ENCODE measurements at places on chromosomes 4 and X.

GRCh38 chr4:140180577-140180976 is 26.6 kb upstream of the MAML3 start:
- no peak for DNase-seq

DNA sequence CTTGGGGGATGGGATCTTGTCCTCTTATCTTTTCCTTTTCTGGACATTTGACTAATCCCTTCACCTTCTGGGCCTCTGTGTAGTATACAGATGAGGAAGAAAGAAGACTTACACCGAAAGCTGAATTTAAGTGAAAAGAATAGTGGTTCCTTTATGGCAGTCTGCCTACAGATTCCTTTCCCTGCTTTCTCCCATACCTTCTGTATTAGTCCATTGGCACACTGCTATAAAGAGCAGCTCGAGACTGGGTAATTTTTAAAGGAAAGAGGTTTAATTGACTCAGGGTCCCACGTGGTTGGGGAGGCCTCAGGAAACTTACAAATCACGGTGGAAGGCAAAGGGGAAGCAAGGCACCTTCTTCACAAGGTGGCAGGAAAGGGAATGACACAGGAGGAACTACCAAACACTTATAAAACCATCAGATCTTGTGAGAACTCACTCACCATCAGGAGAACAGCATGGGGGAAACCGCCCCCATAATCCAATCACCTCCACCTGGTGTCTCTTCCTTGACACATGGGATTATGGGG is 34.0 kb upstream of the CD38 start:
- no peak for DNase-seq

DNA sequence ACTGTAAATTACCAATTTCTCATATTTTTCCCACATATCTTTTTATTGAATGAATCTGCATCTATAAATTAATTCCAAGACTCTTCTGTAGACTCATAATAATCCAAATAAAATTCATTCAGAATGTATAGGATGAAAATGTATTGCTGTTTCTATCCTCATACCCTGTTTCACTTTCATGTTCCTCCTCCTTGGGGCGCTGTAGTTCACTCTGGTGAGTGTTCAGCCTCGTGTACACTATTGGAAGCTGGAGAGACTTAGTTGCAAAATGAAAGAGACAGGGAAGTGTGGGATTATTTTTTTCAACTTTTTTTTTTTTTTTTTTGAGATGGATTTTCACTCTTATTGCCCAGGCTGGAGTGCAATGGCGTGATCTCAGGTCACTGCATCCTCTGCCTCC is 296.1 kb downstream of the TLL1 start:
- no peak for DNase-seq

DNA sequence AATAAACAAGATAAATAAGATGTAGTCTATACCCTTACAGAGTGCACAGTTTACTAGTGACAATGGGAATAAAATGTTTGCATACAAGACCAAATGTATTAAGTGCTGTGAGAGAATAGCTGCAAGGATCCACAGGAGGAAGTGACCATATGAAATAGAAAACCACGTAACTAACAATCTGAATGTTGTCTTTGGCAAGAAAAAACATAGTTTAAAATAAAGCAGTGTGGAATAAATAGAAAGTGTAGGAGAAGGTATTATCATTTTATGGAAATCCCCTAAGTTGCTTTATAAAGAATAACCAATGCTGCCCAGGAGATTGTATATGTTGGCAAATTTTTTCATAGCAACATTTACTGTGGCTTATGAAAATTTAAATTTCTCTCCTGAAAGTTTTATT is 116.1 kb downstream of the PCDH7 start:
- DNase-seq = no peak

DNA sequence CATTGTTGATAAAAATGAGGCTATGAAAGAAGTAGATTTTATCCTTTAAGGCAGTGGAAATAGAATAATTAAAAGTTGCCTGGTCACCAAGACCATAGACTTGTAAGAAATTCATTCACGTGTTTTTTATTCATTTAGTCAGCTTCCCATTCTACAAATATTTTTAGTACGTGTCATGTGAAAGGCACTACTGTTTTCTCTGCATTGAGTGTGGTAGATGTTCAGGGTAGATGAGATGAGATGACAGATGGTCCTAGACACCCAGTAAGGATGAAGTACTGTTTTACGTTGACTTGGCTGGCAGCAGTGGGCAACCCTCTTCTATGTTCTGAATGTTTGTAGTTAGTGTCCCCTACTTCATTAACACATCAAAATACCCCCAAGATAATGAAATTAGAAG is 228.1 kb downstream of the ARHGAP24 start:
- DNase-seq = no peak

DNA sequence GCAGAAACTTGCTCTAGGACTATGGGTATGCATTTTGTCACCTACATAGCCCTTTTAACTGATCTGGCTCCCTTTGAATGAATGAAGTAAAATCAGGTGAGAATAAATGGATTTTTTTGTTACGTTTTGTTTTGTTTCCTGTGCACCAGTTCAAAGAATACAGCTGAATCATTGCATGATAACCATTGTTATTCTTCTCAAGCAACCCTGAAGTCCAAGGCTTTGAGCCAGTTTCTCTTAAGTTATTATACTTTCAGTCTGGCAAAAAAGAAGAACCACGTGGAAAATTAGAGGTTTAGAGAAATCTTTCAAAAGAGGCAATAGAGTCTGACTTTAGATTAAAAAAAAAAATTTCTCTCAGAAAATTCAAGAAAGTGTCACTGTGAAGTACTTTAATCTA is 398.6 kb upstream of the TECRL start:
- no peak for DNase-seq

- DNase-seq = no peak
These were observed 30.2 kb downstream of the ZNF185 start for GRCh38 chrX:152927858-152928760.

DNA sequence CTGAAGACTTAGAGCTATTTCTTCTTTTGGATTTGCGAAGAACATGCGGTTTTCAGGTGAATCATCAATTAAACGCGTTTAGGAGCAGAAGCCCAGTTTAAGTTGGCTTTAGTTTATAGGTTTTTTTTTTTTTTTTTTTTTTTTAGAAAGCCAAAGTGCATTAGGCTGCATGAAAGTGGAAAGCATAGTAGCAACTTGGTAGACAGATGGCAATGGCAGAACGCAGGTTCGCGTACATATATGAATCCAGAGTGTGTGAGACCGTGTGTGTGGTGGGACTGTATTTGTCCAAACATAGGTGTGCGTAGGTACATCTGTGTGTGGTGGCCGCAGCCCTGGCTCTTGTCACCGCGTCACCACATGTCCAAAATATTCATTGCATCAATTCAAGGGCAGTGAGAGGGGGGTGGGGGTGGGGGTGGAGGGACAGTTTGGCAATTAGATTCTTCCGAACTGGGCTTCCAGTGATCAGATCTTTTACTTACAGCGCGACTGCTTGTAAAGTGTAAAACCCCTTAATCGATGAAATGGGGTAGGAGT is 901 bp downstream of the JADE1 start:
- peak; percentile 30 for DNase-seq

DNA sequence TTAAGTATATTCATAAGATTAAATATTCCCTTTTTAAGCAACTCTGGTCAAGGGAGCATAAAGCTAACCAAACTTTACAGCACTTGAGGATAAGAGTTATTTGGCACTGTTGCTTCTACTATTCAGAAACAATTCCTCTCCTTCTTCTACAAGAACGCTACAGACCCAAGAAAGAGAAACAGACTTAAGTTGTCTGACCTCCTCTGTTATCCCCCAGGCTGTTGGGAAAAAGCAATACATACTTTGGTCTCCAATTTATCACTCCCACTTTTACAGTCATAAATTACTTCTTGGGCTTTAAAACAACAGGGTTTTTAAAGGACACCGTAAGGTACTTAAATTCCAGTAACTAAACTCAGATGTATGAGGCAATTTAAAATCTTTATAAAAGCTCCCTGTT is 147.4 kb downstream of the COL25A1 start:
- no peak for DNase-seq

- DNase-seq = peak; percentile 10
These were observed 382.8 kb downstream of the KLHL4 start for GRCh38 chrX:87900320-87900908.

Measured in stimulated activated CD4-positive, alpha-beta T cell treated with anti-CD3 and anti-CD28 coated beads, Interleukin-4, amount 100 ng/mL, for 24 hours (primary cell).